ENCODE measurements at places on chromosomes 7 and 10.

DNA sequence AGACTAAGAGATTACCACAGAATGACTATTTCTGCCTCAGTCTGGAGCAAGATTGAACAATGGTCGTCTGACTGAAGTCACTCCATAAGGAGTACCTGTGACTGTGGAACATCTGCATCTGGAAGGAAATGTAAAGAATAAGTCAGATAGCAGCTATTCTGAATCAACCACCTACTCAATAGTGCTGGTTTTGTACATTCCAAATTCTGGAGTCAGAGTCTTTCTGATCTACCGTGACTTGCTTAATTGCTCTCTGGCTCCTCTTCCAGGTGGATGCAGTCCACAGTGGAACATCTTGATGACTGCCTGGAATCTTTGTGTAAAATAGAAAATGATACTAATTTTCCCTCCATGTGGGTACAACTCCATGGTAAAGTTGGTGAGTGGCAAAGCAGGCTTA lies 156.3 kb upstream of the SEMA3C start:
- DNase-seq, result peak; percentile 29

DNA sequence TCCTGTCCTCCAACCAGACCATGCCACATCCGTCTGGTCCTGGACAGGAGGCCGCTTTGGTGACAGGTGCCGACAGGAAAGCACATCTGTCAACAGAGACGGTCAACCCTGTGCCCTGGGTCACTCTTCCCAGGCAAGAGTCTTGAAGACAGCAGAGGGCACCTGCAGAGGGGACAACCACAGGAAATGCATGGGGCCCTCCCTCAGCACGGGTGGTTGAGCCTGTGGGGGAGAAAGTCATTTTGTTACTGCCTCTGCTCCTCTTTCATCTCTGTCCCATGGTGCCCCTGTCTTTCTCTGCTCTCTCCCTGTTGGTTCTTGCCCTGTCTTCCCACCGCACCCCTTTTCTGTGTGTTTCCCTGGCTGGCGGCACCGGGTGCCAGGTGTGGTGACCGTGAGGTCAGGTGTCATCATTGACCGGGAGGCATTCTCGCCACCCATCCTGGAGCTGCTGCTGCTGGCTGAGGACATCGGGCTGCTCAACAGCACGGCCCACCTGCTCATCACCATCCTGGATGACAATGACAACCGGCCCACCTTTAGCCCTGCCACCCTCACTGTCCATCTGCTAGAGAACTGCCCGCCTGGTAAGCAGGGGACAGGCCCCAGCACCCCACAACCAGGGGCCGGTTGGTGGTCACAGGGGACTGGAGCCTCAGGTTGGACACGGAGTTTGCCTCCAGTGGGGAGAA lies 17.6 kb upstream of the VSIR start:
- DNase-seq, result no peak

DNA sequence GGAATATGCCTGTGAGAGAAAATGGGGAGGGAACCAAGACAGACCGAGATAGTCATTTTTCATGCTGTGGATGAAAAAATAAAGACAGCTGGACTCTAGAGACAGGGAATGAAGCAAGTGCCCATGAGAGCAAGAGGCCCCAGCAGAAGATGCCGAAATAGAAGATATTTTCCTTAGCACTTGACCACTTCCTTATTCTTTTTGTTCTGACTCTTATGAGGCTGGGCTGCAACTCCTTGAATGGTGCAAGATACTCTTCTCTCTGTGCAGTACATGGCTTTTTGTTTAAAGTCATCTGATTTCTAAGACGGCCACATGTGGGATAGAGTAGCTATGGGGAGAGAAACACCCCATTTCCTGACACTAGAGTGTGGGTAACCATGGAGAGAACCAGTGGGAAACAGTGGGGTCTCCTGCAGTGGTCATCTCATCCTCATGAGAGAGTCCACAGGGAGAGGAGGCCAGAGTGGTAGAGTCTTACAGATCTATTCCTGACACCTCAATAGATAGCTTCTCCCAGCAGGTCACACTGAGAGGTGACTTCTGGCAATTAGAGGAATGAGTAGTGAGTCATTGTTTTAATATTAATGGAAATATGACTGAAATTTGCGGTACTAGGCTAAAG lies 18.0 kb upstream of the VCL start:
- DNase-seq, result no peak

DNA sequence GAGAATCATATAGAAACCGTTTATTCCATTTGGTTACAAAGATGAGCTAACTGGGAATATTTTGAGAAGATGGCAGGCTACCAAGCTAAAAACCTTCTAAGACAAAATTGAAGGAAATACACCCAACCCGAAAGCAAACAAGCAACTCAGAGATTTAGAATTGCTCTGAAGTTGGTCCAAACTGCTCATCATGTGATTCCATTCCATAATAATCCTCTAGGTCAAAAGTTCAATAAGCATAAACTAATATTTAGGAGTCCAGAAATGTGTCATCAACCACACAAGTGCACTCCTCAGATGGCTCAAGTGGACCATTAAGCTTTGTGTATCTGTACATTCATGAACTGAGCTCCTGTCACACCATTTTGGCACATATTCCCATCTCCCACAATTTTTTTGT lies 28.7 kb downstream of the DGKI start:
- peak; percentile 29 for DNase-seq

- DNase-seq, result no peak
Observed at GRCh38 chr10:5576780-5577624, 52.2 kb downstream of the CALML3 start.
